G401 (cell line): ENCODE measurements at places on chromosomes 6 and 20. TPM values are rescaled to one million over a fixed set of nuclear protein-coding genes. Genes with fewer than 3 reads are reported as not detected.

DNA sequence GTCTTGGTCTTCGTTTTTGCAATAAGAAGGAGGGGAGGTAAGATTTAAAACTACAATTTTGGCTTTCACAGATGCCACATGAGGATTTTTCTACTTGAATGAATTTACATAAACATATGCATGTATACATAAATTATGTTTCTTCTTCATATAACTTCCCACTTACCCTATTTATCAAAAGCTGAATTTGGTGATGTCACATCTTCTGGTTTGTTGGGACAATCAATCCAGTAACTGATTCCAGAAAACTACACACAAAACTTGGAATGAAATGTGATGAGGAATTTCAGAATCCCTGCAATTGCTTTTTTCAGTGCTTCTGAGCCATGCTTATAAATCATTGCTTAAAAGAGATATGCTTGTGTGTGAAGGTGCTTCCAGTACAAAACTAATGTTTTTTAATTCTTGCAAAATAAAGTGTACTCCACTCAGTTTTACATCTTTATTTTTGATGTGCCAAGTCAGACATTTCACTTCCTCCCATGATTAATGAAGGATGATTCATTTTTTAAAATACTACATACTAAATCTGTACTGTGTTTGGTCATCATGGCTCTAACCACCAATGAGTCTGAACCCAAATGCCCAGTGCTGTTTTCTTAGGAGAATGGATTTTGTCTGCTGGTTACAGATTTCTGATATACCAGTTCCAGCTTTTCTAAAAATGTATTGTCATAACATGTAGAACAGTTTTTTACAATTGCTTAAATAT lies 32.1 kb upstream of the RIN2 start:
- no peak for DNase-seq

- no peak for DNase-seq
Measured at GRCh38 chr20:10428008-10428407, 6.0 kb downstream of the MKKS start.

GRCh38 chr6:52423448-52423847 lies 3.3 kb downstream of the EFHC1 start:
- DNase-seq, result no peak

GRCh38 chr20:58985656-58986055 lies 4.6 kb downstream of the NELFCD start:
- DNase-seq, result no peak

DNA sequence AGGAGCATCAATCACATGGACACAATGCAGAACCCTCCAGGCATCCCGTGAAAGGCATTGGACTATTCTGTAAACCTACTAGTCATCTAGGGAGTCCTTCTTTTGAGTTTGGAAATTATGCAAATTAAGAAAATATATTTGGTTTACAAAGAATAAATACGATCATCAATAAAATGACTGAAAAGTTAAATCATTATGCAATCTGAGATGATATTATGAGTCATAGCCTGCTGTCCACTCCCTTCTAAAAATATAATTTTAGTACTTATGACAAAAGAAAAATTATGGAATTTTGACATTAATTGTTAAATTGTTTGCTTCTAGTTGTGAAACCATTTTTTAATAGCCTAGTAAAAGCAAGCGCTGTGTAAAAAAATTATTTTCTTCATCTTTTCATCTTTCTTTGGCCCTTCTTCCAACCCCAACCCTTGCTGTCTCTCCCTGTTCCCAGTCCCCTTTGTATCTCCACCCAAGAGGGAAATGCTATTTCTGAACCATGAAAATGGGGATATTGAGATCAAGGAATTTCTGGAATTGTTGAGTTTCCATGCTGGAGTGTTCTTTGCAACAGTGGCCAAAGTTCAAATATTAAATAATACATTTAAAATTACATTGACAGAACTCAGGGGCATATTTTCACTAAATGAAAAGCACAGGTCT lies 599.8 kb downstream of the COL12A1 start:
- DNase-seq, result no peak

GRCh38 chr6:34146021-34146782 lies at the start of gene GRM4:
TSS of gene GRM4 (minus strand) at chr6:34146087. CDS start at chr6:34133496, 12,591 bp downstream.
- DNase-seq, result peak; percentile 55

GRCh38 chr6:133341607-133342158 lies 100.5 kb downstream of the EYA4 start:
- no peak for DNase-seq

Gene MACROD2
- total RNA-seq, result not detected in 2 replicates

GRCh38 chr6:160188773-160189172 lies 67.2 kb downstream of the SLC22A1 start:
- no peak for DNase-seq

- DNase-seq, result no peak
Measured at GRCh38 chr6:36649701-36650484, 28.6 kb upstream of the CDKN1A start.

Gene PGK2
- total RNA-seq, result not detected in 2 replicates
